Natural killer cell treated with Interleukin-12 subunit alpha and Interleukin-12 subunit beta and Interleukin-15 and Interleukin-18, amount 100 ng/mL, for 72 hours (primary cell): ENCODE measurements at places on chromosomes 3 and 15.

GRCh38 chr15:70459312-70459711, 304.0 kb downstream of the UACA start:
- peak overlapping the region; percentile 75 for H3K27ac ChIP-seq
- H3K36me3 ChIP-seq = no peaks in the 10 kb centered on the region
- peaks cover 30% of the 10 kb centered on the region for H3K4me1 ChIP-seq
- no peak overlapping the region for H3K4me3 ChIP-seq

DNA sequence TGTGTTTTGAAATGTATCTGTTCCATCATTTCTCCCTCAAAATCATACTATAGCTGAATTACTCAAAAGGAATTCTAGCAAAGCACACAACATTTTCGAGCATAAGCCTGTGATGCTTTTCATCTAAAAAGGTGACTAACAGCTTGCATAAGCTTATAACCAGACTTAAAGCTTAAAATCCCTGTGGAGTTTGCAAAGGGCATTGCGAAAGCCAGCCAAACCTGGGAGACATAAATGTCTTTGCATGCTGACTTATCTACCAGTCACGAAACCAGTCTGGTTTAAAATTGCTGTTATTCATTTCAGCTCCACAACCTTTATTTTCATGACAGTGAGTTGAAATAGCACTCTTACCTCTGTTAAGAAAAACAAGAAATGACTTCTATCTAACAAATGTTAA, 35.6 kb upstream of the LIPC start:
- H3K4me3 ChIP-seq = no peak overlapping the region
- no peak for DNase-seq
- H3K27ac ChIP-seq = no peak overlapping the region
- H3K4me1 ChIP-seq = no peaks in the 10 kb centered on the region
- no peaks in the 10 kb centered on the region for H3K36me3 ChIP-seq
- no peaks in the 10 kb centered on the region for H3K27me3 ChIP-seq

DNA sequence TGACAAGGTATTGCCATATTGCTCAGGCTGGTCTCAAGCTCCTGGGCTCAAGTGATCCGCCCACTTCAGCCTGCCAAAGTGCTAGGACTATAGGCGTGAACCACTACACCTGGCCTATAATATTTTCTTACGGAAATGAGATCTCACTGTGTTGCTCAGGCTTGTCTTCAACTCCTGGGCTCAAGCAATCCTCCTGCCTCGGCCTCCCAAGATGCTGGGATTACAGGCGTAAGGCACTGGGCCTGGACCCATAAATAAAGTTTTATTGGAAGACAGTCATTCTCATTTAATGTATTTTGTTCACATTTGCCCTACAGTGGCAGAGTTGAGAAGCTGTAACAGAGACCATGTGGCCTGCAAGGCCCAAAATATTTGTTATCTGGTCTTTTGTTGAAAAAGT, 142.1 kb downstream of the RBPMS2 start:
- H3K4me3 ChIP-seq = no peak overlapping the region
- no peak for DNase-seq
- no peaks in the 10 kb centered on the region for H3K27me3 ChIP-seq
- peak overlapping the region; percentile 89 for H3K27ac ChIP-seq
- H3K36me3 ChIP-seq = peaks cover 12% of the 10 kb centered on the region

DNA sequence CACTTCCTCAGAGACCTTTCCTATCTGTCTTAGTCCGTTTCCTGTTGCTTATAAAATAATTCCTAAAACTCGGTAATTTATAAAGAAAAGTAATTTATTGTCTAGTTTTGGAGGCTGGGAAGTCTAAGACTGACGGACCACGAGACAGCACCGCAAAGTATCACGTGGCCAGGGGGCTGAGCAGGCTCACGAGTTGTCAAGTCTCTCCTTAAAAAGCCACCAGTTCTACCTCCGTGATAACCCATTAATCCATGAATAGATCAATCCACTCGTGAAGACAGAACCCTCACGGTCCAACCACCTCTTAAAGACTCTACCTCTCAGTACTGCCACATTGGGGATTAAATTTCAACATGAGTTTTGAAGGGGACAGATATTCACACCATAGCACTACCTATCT, 821 bp downstream of the LINS1 start:
- H3K4me3 ChIP-seq = no peak overlapping the region
- peaks cover 49% of the 10 kb centered on the region for H3K4me1 ChIP-seq
- no peak for DNase-seq
- H3K36me3 ChIP-seq = peaks cover 5% of the 10 kb centered on the region

DNA sequence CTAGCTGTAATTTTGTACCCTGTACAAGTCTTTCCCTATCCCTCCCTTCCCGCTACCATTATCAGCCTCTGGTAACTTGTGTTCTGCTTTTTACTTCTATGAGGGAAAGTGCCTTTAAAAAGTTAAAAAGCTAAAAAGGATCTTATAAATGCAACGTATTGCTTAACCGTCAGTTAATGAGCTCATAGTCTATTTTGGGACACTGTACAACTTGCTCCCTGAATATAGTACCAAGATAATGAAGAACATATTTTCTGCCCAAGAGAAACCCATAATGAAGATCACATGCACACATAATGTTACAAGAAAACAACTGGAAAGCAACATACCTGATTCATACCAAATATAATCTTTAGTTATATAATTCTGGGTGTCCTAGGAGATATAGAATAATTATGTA, 22.6 kb downstream of the ZIC1 start:
- no peak overlapping the region for H3K4me3 ChIP-seq
- no peak overlapping the region for H3K27ac ChIP-seq

DNA sequence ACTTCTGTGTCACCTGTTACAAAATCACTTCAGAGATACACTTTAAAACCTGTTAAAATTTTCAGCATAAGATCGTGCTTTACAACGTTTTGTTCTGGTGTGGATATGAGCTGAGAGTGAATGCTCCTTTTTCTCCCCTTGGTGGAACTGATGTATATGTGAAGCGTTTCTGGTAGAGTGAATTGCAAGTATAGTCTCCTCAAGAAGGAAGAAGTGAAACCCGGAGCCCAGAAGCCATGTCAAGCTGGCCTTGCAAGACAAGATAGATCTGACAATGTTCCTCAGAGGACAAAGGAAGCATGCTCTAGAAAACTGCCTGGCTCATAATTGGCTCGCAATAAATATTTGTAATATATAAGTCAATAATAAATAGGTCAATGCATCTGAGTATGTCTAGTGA, 23.6 kb downstream of the SERPINI2 start:
- no peak overlapping the region for H3K4me3 ChIP-seq
- DNase-seq = no peak
- H3K27me3 ChIP-seq = peaks cover 2% of the 10 kb centered on the region
- H3K27ac ChIP-seq = no peak overlapping the region
- no peaks in the 10 kb centered on the region for H3K4me1 ChIP-seq
- H3K36me3 ChIP-seq = no peaks in the 10 kb centered on the region

- no peak for DNase-seq
- H3K27ac ChIP-seq = no peak overlapping the region
- no peaks in the 10 kb centered on the region for H3K27me3 ChIP-seq
- peaks cover 3% of the 10 kb centered on the region for H3K4me1 ChIP-seq
- no peak overlapping the region for H3K4me3 ChIP-seq
- no peaks in the 10 kb centered on the region for H3K36me3 ChIP-seq
These were observed 108.3 kb upstream of the GADL1 start for GRCh38 chr3:31002730-31003129.

- no peaks in the 10 kb centered on the region for H3K4me1 ChIP-seq
- no peak overlapping the region for H3K4me3 ChIP-seq
- H3K27ac ChIP-seq = no peak overlapping the region
These were observed 289.7 kb upstream of the CHRM5 start for GRCh38 chr15:33678602-33679001.
